ENCODE measurements at places on chromosomes 5 and 9.

- no peaks in the 10 kb centered on the region for H3K36me3 ChIP-seq
- no peak for DNase-seq
- H3K4me3 ChIP-seq = no peak overlapping the region
- no peaks in the 10 kb centered on the region for H3K4me1 ChIP-seq
Observed at GRCh38 chr9:93035821-93036351, 22.6 kb upstream of the SUSD3 start.

DNA sequence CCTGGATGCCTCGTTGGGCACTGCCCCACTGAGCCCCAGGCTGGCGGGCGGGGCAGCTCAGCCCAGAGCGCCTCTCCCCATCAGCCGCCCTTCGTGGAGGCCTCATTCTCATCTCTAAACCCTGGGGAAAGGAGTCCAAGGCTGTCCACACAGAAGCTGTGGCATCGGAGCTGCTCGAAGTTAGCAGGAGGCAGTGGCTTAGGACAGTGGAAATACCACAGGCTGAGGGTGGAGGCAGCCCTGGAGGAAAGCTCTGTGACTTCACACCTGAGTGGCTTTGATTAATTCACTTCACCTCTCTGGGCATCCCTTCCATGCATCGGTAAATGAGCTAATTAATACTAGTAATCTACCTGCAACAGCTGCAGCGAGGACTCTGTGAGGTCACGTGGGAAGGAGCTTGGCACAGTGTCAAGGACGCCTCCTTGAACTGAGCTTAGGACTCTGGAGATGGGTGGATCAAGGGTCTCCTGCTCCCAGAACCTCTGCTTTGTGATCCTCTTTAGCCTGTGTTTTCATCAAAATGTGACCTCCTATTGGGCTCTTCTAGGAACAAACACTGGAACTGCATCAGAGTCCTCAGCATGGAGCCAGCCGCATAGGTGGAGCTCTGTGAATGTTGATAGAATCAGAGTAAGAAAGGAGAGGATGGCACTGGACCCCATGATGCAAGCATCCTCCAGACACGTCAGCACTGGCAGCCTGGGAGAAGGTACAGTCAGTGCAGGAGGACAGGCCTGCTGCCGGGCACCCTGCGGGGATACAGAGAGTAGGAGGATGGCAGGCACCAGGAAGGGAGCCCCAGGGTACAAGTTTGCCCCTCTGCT is 842 bp upstream of the ANGPTL2 start:
- no peaks in the 10 kb centered on the region for H3K4me1 ChIP-seq
- H3K36me3 ChIP-seq = no peaks in the 10 kb centered on the region
- no peaks in the 10 kb centered on the region for H3K27me3 ChIP-seq
- no peak overlapping the region for H3K27ac ChIP-seq
- H3K4me3 ChIP-seq = peak overlapping the region; percentile 78

- H3K4me3 ChIP-seq = no peak overlapping the region
- H3K27ac ChIP-seq = no peak overlapping the region
- H3K27me3 ChIP-seq = no peaks in the 10 kb centered on the region
Observed at GRCh38 chr5:856531-857425, 6.0 kb upstream of the ZDHHC11 start.

DNA sequence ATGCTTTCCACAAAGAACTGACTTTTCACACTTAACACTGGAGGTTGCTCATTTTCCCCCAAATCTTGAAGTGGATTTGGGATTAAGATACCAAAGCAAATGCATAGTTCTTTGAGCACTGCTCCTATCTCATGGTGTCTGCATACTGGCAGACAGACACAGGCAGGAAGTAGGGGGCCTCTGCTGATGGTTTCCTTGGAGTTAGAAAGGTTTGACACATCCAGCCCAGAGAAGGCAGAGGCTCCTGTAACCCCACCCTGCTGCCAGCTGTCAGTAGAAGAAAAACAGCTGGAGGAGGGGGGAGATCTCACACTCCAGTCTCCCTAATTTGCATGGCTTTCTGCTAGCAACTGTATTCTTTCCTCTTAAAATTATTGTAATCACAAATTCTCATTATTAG is 44.1 kb downstream of the APTX start:
- H3K36me3 ChIP-seq = peaks cover 33% of the 10 kb centered on the region
- no peaks in the 10 kb centered on the region for H3K4me1 ChIP-seq
- DNase-seq = no peak
- no peaks in the 10 kb centered on the region for H3K27me3 ChIP-seq
- no peak overlapping the region for H3K4me3 ChIP-seq

DNA sequence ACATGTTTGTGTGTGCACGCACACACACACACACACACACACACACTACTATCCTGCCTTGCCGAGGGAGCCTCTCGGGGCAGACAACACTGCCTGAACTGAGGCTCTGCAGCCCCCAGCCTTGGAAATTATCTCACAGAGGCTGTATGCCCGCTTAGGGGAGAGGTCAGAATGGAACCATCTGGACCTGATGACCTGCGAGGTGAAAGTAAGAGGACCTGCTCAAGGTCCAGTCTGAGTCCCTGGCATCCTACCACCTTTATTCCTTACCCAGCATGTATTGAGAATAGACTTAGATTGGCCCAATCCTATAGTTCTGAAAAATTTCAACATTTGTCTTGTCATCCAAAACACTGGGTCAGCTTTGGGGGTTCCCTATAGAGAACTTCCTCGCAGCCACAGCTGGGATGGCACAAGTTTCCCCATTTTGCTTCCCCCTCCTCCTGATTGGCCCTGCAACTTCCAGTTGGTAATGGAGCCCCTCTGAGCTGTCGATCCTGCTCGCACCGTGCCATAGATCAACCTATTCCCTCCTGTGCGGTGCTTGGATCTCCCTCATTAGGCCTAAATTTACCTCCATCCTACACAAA is 10.2 kb downstream of the MVB12B start:
- H3K27ac ChIP-seq = no peak overlapping the region
- DNase-seq = no peak
- H3K4me1 ChIP-seq = peaks cover 8% of the 10 kb centered on the region
- no peaks in the 10 kb centered on the region for H3K27me3 ChIP-seq
- H3K4me3 ChIP-seq = no peak overlapping the region
- H3K36me3 ChIP-seq = no peaks in the 10 kb centered on the region

DNA sequence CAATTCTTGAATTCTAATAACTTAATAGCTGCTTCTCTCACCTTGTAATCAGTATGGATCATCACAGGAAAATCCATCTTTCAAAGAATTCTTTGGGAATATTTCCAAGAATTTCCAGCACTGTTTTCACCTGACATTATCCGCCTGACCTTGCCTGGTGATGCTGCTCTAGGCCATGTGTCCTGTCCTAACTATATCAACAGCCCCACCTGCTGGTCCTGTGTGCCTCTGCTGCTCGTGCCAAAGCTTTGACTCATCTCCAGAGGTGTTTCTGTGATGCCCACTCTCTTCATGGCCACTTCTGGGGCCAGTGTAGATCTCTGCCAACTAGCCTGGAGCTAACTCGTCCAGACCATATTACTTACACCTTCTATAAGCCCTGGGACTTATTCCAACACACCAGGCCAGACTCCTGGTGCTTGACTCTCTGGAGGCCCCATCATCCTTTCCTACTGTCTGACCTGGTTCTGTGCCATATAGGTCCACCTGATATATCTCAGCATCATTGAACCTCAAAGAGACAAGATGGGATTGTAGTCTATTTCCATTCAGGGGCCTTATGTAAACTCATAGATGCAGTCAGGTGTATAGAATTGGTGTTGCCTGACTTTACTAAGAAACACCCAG is 67.5 kb upstream of the CKMT2 start:
- no peaks in the 10 kb centered on the region for H3K4me1 ChIP-seq
- H3K27me3 ChIP-seq = no peaks in the 10 kb centered on the region
- no peak overlapping the region for H3K4me3 ChIP-seq
- H3K27ac ChIP-seq = no peak overlapping the region
- DNase-seq = peak; percentile 78

DNA sequence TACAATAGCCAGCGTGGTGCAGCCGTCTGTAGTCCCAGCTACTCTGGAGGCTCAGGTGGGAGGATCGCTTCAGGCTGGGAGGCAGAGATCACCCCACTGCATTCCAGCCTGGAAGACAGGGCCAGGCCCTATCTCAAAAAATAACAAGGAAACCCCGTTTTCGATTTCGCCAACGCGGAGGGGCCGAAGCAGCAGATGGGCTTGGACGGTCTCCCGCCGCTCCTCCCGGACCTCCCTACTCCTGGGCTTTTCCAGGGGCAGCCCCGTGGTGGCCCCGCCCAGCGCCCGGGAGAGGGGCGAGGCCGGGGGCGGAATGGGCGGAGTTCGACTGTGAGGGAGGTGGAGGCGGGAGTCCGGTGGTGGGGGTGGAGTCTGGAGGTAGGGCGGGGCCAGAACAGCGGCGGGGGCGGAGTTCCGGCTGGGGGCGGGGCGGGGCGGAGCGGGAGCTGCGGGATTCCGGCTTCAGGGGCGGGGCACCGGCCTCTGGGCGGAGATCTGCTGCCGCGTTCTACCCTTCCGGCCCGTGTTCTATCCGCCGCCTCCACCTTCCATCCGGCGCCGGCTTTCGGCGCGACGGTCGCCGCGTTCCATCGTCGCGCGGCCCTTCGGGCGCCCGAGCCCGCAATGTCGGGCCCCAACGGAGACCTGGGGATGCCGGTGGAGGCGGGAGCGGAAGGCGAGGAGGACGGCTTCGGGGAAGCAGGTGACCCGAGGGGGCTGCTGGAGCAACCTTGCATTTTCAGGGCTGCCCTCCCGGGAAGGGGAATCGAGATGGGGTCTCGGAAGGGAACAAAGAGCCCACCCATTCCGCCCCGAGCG is at the start of gene BBLN:
TSS of gene BBLN (plus strand) at position 482 of the 819 bp plus-strand sequence. CDS start at position 625, 143 bp downstream.
- H3K36me3 ChIP-seq = peaks cover 29% of the 10 kb centered on the region
- no peaks in the 10 kb centered on the region for H3K4me1 ChIP-seq
- H3K27ac ChIP-seq = no peak within 1 kb of the TSS
- peak within 1 kb of the TSS; percentile 76 for H3K4me3 ChIP-seq

GRCh38 chr5:65263321-65263720 is 218.4 kb downstream of the ADAMTS6 start:
- no peak for DNase-seq
- H3K27me3 ChIP-seq = no peaks in the 10 kb centered on the region
- H3K4me3 ChIP-seq = no peak overlapping the region
- peaks cover 13% of the 10 kb centered on the region for H3K4me1 ChIP-seq

DNA sequence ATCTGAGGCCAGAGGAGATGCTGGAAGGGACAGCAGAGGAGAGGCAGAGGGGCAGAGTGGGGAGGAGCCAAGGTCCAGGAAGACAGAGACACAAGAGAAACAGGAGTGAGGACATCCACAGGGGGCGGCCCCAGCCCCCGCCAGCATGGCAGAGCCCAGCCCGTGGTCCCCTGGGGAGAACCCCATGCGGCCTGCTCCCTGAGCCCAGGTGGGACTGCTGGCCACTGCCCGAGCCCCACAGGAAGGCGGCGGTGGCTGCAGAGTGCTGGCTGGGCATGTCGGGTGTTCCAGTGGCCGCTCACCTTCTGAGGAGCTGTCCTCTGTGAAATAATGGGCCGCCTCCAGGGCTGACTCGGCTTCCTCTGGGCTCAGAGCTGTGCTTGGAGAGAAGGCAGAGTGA is 8.9 kb upstream of the MRNIP start:
- no peaks in the 10 kb centered on the region for H3K4me1 ChIP-seq
- H3K27me3 ChIP-seq = no peaks in the 10 kb centered on the region
- no peak for DNase-seq
- no peak overlapping the region for H3K27ac ChIP-seq
- H3K4me3 ChIP-seq = no peak overlapping the region
- H3K36me3 ChIP-seq = peaks cover 55% of the 10 kb centered on the region

DNA sequence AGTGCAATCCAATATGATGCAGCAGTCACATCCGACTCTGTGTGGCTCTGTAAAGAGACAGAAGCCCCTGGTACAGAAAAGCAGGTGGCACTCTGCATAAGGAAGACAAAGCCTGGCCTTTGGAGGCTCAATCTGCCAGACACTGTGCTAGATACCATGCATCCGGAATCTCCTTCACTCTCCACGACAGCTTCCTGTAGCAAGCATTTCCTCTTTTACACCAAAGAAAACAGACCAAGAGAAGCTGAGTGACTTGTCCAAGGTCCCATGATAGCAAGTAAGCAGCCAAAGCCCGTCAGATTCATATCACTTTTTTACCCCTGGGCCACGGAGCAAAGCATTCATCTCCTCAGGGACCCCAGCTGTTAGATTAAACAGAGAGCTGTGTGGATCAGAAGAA is 64.2 kb upstream of the SMIM23 start:
- no peak overlapping the region for H3K27ac ChIP-seq
- no peaks in the 10 kb centered on the region for H3K27me3 ChIP-seq
- H3K4me1 ChIP-seq = peaks cover 4% of the 10 kb centered on the region
- H3K4me3 ChIP-seq = no peak overlapping the region

DNA sequence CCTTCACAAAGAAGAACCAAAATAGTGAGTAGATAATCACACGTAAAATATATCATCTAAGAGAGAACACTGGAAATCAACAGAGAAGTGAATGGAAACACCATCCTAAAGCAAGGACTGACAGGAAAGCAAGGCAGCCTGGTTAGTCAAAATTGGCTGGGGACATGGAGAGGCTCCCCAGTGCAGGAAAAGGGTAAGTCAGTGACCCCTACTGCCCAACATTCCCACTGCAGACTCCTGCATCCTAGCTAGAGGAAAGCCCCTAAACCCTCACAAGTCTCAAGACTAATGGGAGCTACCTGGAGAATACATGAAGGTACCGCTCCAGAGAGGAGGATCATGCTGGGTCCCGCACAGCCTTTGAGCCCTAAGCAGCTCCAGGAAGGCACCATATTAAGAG is 60.1 kb downstream of the ZDHHC21 start:
- DNase-seq = peak; percentile 47
- peaks cover 11% of the 10 kb centered on the region for H3K36me3 ChIP-seq
- no peak overlapping the region for H3K4me3 ChIP-seq
- no peak overlapping the region for H3K27ac ChIP-seq
- no peaks in the 10 kb centered on the region for H3K27me3 ChIP-seq

DNA sequence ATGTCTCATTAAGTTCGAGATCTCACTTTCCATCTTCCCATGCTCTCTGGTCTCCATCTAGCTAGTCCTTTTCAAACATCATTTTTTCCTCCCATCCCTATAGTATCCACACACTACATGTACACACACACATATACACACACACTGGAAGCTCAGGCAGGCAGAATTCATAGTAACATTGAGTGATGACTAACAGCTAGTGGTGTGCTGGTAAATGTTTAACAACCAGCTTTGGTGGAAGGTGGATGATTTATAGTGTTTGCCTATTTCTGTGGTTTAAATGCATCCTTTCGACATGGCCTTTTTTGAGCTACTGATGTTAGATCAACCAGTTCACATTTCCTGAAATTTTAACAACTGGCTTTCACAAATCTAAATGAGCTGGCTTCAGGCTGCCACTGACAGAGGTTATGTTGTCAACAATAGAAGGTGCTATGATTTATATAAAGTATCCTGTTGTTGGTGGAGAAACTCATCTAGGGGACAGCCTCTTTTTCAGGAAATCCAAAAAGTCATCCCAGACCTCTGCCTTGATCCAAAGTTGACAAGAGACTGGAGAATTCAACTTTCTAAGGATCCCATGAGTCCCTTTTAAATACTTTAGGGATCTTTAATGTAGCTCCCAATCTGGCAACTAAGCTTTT is 117.8 kb downstream of the CCDC192 start:
- no peak for DNase-seq
- H3K36me3 ChIP-seq = no peaks in the 10 kb centered on the region
- H3K4me1 ChIP-seq = no peaks in the 10 kb centered on the region

GRCh38 chr5:88734983-88735382 is 148.0 kb downstream of the MEF2C start:
- H3K36me3 ChIP-seq = no peaks in the 10 kb centered on the region
- DNase-seq = no peak
- no peak overlapping the region for H3K27ac ChIP-seq
- no peaks in the 10 kb centered on the region for H3K4me1 ChIP-seq
- no peaks in the 10 kb centered on the region for H3K27me3 ChIP-seq

Data from H9 (cell line).